ENCODE measurements at places on chromosomes 16 and 17.

GRCh38 chr16:84999200-84999599, 12.1 kb downstream of the ZDHHC7 start:
- DNase-seq, result no peak

DNA sequence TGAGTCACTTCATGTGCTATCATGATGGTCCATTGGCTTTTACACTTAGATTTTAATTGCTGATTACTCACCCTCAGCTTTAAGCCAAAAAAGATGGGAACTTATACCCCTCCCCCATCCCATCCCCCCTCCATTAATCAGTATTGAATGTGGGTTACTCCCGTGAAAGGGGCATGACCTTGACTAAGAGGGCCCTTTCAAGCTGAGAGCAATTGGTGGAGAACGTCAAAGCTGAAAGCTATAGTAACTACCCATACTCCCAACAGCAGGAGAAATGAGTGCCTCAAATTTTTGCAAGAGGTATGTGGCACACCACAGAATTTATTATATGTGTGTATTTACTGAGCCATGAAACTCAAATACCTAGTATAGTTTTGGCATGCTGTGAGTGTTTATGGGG, 99.7 kb upstream of the CDH8 start:
- no peak for DNase-seq

GRCh38 chr17:67585077-67585602, 132.6 kb upstream of the NOL11 start:
- no peak for DNase-seq

- DNase-seq, result no peak
These were observed 759.9 kb downstream of the KCNJ2 start for GRCh38 chr17:70929226-70929625.

DNA sequence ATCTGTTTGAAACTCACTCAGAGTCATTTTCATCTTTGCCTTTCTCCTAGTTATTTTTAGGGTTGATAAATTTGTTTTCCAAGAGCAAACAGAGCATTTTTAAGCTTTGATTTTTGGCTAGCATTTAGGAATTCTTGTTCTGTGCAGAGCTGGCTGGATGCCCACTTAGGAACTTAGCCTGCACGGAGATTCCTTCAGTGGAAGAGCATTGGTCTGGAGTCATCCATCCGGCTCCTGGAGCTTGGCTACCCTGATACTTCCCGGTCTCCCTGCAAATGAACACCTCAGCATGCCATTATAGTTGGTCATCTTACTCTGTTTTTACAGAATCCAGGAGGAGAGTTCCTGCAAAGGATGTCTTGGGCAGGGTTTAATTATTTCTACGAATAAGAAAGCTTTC, 57.1 kb downstream of the SPECC1 start:
- no peak for DNase-seq

DNA sequence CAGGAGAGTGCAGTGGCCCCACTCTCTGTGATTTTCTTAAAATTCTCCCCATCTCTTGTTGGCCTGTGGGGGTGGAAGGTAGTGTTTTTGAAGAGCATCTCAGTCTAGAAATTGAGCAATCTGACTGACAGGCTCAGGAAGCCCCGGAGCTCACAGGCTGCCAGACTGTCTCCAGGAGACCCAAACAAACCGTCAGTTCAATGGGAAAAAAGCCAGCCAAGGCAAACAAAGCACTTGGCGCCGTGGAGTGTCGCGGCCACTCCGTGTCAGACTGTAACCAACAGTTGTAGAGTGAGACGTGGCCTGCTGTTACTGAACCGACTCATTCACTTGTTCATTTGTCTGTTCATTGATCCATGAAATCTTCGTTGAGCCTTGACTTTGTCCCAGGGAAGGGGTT, 33.7 kb downstream of the RGS9 start:
- DNase-seq, result no peak

- no peak for DNase-seq
These were observed 92.0 kb upstream of the ASIC2 start for GRCh38 chr17:33385133-33385532.

DNA sequence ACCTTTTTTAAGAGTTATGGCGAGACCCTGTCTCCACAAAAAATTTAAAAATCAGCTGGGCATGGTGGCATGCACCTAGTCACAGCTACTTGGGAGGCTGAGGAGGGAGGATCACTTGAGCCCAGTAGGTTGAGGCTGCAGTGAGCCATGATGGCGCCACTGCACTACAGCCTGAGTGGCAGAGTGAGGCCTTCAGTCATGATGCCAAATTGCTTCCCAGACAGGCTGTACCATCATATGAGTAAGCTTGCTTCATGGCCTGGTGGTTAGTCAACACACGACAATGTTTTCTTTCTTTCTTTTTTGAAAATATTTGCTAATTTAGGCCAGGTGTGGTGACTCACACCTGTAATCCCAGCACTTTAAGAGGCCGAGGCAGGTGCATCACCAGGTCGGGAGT, 12.5 kb downstream of the NTAN1 start:
- no peak for DNase-seq
